ENCODE measurements at places on chromosomes 1 and 21.
A peak's percentile ranks its signal among the peaks of the same experiment; 100 is the strongest.

DNA sequence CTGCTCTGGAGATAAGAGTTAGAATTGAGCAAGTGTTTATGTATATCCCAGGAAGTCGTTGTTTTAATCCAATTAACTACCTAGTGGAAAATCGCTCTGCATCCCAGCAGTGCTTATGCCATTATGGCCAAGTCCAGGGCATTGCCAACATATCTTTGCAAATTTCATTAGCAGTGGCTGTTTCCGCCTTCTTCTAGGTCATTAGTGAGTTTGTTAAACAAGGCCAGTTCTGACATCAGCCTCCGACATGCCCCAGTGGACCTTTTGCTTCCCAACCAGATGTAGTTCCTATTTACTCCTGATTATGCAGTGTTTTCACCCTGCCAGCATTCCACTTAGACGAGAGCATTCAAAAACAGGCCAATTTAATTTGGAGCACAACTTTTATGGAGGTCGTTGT, 106.8 kb upstream of the FAM78B start:
- no peak for DNase-seq

- DNase-seq, result no peak
Observed at GRCh38 chr21:37372127-37372731, 5.7 kb downstream of the DYRK1A start.

- DNase-seq, result no peak
Observed at GRCh38 chr1:172960019-172960418, 90.7 kb downstream of the TNFSF18 start.

GRCh38 chr1:151822404-151822803, 9.2 kb downstream of the RORC start:
- DNase-seq, result no peak

DNA sequence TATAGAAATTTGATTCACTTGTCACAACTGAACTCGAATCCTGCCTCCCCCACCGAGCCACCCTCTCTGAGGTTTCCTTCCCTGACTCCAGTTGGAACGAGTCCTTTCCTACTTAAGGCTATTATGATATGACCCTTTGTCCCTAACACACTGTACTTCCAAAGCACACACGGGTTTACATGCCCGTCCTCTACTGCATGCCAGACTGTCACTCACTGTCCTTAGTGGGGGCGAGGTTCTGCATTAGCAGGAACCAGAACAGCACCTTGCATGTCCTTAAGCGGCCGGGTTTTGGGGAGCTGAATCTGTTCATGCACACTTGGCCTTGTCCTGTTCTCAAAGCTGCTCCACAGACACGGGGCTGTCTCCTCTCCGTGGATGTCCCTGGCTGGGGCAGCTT, 164.6 kb upstream of the KCNJ6 start:
- no peak for DNase-seq

DNA sequence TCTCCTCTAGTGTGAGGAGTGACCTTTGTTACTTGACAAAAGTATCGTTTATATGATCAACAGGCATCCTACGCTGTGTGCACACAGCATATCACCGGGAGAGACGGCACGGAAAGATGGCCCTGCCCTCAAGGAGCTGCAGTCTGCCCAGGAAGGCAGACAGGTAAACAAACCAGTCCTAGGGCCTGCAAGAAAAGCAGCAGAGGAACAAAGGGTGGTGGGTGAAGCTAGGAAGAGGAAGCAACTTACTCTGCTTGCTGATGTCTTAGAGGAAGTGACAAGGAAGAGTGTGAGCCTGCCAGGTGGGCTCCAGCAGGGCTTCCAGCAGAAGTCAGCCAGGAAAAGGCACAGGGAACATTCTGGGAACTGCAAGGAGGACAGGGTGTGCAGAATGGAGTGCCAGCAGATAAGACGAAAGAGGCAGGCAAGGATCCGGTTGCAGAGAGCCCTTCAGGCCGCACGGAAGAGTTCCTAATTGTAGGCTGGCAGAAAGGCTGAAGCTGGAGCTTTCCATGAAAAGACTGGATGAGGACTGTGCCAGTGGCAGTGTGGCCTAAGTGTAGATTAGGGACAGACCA, 106.7 kb downstream of the SLC45A1 start:
- DNase-seq, result no peak

DNA sequence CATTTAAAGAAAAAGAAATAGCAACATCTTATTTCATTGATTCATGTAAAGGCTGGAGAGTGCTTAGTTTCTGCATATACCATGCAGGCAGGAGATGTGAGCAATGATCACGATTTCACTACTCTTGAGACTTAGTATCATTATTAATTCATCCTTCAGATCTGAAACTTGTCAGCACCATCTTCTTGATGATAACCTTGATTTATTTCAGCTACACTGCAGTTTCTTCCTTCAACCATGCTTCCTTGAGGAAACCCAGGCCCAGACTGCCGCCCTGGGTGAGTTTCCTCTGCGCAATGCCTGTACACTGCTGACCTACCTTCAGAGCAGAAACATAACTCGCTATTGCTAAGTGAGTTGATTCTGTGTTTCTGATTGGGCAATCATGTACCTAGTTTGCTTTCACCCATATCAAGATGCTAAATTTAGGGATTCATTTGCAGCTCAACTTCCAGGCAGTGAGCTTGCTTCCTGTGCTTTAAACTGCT, 13.5 kb upstream of the BCL10 start:
- DNase-seq, result no peak

DNA sequence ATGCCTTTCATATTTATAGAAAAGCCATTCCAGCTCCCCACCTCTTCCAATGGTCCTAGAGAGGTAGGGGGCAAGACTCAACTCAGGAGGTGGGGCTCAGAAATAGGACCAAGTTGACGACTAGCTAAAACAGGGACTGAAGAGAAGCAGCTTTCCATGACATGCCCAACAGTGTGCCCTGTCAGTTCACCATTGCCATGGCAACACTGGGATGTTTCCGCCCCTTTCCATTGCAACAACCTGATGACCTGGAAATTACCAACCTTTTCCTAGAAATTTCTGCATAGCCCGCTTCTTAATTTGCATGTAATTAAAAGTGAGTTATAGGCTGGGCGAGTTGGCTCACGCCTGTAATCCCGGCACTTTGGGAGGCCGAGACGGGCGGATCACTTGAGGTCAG, 22.4 kb upstream of the INTS3 start:
- no peak for DNase-seq

- DNase-seq, result no peak
Observed at GRCh38 chr1:220764757-220765156, 16.6 kb downstream of the MTARC2 start.

DNA sequence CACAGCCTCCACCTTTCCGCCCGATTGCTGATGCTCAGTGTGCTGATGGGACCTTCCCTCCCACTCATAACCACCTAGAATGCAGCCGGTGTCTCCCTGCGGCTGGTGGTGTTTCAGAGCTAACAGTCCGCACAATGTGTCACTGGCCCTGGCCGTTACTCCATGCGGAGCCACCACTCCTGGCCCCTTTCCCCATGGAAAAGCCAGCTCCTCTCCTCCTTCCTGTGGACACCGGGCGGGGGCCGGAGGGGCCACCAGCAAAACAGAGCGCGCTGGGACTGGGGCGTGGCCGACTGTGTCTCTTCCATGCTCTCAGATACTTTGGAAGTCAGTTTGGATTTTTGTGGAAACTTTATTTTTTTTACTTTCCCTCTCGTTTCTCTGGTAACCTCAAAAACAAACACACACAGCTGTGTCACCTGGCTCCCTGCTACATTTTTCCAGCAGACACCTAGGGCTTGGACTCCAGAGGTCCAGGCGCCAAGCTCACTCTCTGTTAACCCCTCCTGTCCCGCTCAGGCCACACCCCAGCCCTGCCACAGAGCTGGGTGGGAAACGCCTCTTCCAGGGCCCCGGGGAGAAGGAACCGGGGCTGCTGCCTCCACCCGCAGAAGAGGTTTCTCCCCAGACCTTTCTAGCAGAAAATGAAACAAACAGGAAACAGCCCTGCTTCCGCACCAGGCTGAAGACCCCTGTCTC, 32.5 kb upstream of the COL6A2 start:
- peak; percentile 90 for DNase-seq

GRCh38 chr1:3315399-3316339, 138.8 kb upstream of the ARHGEF16 start:
- no peak for DNase-seq

DNA sequence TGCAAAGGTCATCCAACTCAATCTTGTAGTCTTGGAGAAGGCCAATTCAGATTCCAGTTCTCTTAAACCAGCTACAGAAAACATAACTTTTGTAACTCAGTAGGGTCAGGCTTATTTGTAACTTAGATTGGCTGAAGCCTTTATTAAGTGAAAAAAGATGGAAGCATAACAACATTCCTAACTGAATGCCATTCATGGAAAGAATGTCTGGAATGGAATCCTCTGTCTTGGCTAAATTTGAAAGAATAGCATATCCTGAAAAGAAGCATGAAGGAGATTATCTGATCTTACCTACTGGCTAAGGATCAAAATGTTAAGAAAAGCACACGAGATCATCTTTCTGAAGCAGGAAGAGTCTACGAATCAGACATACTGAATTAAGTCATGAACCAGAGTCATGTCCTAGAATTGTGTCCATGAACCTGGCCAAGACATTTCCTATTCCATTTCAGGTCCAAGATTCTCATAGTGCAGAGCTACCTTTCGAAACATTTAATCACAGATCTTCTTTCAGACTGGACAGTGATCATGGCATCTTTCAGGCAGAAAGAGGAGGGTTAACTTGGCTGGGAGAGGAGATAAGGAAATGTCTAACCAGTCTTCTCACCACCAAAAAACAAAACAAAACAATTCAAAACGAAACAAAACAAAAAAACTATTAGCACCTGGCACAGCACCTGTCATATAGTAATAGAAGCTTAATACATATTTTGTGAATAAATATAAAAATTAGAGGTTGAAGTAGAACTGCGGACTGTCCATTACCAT, 75.6 kb downstream of the XCL2 start:
- no peak for DNase-seq

DNA sequence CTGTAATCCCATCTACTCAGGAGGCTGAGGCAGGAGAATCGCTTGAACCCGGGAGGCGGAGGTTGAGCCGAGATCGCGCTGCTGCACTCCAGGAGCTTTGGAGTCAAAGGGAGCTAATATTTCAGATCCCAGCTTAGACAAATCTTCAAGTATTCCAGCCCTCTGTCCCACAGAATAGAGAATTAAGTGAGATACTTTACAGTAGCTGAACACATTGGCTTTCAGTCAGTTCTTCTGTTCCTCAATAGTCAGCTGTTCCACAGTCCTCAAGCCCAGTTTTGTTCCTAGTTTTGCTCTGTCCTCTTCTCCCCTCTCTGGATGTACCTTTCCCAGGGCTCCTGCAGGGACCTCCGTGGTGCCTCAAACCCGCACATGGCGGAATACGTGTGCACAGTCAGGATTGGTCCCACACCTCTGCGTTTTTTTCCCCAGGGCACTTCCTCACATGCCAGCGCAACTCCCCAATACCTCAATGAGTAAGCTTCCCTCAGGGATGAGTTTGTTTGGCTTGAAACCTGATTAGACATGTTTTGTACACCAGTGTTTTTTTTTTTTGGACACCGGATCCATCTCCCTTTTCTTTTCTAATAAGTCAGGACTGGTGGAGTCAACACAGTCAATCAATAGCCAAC, 1.2 kb downstream of the MFN2 start:
- no peak for DNase-seq

- no peak for DNase-seq
Observed at GRCh38 chr1:107138166-107138565, 2.7 kb upstream of the NTNG1 start.

GRCh38 chr1:221316491-221317056, 425.3 kb downstream of the DUSP10 start:
- DNase-seq, result no peak

GRCh38 chr1:156828400-156829124, 11.9 kb upstream of the SH2D2A start:
- DNase-seq, result no peak

GRCh38 chr1:3883194-3883925, 16.7 kb downstream of the C1orf174 start:
- DNase-seq, result no peak

DNA sequence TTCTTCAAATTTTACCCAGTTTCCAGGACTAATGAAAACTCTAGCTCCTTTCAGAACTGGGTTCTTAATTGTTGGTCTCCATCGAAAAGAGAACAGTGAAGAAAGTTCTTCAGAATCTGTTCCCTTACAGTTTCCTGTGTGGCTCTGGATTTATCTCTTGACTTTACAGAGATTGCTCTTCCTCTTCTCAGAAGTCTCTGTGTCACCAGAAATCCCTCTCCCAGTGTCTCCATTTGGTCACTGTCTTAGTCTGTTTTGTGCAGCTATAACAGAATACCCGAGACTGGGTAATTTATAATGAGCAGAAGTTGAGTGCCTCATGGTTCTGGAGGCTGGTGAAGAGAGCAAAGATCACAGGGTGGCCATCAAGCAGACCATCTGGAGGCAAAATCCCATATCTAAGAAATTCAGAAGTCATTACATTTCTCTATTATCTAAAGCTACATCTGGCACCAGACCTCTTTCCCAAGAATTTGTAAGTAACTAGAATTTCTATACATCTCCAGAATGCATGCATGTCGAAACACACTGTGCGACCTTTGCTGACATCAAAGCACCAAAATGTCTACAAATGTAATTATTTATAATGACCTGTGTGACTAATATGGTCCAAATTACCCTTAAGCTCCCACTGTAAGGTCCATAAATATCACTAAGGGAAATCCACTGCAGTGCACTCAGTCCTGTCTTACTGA, 65.4 kb upstream of the KRTAP19-8 start:
- no peak for DNase-seq

DNA sequence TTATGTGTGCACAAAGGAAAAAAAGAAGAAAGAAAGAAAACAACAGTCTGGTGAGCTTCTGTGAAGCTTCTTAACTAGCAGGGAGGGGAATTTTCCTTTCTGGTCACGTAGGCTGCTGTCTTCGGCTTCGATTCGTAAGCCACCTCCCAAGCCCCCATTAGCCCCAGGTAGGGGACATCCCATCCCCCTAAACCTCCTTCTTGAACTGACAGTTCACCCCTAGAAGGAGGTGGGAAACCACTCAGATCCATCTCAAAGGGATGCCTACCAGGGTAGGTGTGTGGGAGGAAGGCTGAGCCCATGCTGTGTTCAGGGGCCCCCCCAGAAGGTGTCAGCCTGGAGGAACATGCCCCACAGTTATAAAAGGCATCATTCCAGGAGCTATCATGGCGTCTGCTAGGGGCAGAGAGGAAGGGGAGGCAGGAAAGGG, 25.8 kb downstream of the CD247 start:
- no peak for DNase-seq

- DNase-seq, result no peak
Observed at GRCh38 chr1:3740042-3740441, 12.2 kb upstream of the CCDC27 start.

DNA sequence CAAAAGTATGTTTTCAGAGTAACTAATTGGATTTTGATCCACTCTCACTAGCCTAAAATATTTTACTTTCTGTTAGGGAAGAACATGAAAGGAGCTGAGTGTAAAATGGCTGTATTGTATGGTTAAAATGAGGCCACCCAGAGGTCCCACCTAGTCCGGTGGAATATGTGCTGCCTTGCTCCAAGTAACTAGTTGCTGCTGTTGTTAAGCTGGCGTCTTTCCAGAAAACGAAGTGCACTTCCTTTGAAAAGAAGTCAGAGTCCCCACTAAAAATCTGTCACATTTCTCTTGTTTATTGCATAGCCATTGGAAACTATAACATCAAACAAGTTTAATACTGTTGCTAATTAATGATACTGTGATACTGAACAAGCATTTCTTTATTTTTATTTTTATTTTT, 3.2 kb downstream of the SLC25A33 start:
- no peak for DNase-seq

- no peak for DNase-seq
Observed at GRCh38 chr1:199690496-199690895, 337.0 kb upstream of the NR5A2 start.
